ENCODE measurements at places on chromosomes 12 and 14.

DNA sequence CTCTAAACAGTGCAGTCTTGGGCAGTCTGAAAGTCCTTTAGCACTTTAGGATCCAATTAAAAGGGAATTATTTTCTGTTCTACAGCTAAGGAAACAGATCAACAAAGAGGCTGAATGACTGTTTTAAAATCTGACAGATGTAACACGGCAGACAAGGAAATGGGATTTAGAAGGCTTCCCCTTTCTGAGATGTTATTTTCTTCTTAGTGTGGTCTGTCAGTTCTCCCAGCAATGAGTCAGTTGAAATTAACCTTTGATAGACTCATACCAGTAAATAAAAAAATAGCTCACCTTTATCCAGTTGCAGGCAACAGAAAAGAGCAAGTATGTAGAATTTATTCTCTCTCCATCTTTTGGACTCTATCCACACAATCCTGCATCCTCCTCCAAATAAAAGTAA, 98.1 kb downstream of the NEDD1 start:
- DNase-seq = no peak

DNA sequence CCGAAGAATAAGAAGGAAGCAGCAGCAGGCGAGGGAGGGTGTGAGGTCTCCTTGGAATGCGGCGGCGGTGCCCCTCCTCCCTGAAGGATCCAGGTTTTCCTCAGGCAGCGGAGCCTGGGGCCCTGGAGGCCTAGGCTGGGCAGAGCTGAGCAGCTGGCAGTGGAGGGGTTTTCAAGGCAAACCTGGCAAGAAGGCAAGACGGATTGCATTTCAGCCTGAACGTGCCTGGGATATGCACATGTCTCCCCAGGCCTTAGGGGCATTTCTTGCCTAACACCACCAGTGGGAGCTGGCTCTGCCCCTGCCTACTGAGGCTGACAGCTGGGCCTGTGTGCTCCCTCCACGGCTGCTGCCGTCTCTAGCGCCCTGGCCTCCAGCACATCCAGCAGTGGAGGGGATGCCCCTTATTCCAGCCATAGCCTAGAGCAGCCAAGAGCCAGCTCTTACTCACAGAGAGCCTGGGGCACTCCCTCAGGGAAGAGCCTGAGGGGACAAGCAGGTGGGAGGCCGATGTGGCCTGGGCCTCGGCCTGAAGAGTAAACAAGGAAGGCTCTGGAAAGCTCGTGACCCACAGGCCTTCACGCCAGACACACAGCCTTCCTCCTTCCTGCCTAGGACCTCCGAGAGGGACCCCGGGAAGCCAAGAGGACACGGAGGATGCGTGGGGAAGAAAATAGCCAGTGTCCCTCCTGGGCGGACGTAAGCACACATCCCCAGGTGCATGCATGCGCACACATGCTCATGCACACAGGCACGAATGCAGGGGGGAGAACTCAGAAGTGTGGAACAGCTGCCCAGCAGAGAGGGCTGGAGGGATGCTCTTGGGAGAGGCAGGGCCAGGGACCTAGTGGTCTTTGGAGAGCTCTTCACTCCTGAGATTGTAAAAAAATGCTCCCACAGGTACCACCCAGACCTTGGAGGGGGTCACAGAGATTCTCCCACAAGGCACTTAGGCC, 23.0 kb upstream of the EIF2B2 start:
- no peak for DNase-seq

GRCh38 chr12:90729736-90730135, 225.2 kb downstream of the CCER1 start:
- no peak for DNase-seq

DNA sequence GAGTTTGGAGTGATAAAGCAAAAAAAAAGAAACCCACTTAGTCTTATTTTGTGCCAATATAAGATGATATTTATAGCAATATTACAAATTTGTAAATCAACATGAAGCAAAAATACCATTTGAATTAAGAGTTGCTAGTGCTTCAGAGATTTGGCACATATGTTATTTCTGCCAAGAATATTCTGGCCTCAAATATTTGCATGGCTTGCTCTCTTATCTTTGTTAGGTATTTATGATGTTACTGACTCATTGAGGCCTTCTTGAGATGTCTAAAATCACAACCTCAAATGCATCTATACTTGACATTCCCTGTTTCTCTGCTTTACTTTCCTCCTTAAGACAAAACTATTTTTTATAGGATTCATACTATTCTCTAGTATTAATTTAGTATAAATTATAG, 301.5 kb downstream of the NELL2 start:
- no peak for DNase-seq

- no peak for DNase-seq
These were observed 28.0 kb downstream of the NCOR2 start for GRCh38 chr12:124539084-124540041.

GRCh38 chr12:116078396-116078795, 199.1 kb downstream of the MED13L start:
- no peak for DNase-seq

- DNase-seq = no peak
These were observed at the start of gene LRIG3 for GRCh38 chr12:58920102-58920960. LRIG3 (minus strand) TSS chr12:58920504; CDS start chr12:58920235, 269 bp downstream.

GRCh38 chr14:95784137-95784536, 70.2 kb upstream of the TCL1A start:
- no peak for DNase-seq

GRCh38 chr14:89378119-89378518, 38.9 kb downstream of the FOXN3 start:
- no peak for DNase-seq

DNA sequence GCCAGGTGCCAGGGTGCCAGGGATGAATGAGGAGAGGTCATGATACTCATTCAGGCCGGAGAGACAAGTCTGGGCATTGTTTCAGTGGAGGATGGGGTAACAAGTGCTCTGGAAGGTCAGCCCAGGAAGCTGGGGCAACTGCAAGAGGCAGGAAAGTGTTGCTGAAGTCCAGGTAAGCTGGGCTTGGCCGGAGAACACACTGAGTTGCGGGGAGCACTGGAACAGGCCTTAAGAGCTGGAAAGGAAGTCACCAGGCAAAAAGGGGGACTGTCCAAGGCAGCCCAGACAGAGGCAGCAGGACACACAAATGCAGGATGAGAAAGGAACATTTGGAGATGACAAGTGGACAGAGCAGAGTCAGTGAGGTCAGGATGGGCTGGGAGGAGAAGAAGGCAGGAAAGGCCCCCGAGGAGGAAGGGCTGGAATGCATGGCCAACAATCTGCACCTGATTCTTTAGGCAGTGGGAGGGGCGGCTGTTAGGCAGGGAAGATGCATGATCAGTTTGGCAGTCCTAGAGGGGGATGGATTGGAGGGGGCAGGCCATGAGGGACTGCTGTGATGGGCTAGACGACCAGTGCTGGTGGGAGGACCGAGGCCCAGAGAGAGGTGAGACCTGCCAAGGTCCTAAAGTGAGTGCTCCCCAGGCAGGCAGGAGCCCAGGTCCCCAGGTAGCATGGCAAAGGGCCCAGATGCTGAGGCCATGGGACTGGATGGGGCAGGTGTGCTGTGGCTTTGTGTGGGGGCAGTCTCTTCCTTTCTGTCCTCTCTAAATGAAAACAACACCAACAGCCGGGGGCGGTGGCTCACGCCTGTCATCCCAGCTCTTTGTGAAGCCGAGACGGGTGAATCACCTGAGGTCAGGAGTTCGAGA, 17.2 kb upstream of the HHIPL1 start:
- no peak for DNase-seq

- DNase-seq = no peak
These were observed 55.7 kb downstream of the LIN52 start for GRCh38 chr14:74140374-74140850.

DNA sequence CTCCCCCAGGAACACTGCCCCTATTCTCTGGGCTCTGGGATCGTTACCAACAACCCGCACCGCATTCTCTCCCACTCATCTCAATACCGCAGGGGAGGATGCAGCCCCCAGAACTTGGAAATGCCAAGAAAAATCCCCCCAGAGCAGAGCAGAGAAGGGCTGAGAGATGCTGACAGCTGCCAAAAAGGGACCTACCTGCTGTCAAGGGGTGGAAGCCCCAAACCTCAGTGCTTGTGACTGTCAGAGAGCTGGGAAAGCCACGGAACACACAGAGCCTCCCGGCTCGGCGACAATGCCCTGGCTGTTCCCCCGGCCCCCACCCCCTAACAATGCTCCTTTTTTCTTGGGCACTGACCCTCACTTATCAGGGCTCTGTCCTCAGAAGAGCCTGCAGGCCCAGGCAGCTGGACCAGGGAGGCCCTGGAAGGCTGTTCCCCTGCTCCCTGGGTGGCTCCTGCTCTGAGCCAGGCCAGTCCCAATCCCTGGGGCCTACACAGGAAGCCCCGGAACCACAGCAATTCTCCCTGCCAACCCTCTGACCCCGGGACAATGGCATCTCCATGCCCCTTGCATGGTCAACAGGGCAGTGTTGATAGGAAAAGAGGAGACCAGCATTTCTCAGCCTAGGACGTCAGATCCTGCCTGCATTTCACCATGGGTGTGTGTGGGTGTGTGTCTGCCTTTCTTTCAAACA, 78.9 kb downstream of the ITPK1 start:
- DNase-seq = no peak

DNA sequence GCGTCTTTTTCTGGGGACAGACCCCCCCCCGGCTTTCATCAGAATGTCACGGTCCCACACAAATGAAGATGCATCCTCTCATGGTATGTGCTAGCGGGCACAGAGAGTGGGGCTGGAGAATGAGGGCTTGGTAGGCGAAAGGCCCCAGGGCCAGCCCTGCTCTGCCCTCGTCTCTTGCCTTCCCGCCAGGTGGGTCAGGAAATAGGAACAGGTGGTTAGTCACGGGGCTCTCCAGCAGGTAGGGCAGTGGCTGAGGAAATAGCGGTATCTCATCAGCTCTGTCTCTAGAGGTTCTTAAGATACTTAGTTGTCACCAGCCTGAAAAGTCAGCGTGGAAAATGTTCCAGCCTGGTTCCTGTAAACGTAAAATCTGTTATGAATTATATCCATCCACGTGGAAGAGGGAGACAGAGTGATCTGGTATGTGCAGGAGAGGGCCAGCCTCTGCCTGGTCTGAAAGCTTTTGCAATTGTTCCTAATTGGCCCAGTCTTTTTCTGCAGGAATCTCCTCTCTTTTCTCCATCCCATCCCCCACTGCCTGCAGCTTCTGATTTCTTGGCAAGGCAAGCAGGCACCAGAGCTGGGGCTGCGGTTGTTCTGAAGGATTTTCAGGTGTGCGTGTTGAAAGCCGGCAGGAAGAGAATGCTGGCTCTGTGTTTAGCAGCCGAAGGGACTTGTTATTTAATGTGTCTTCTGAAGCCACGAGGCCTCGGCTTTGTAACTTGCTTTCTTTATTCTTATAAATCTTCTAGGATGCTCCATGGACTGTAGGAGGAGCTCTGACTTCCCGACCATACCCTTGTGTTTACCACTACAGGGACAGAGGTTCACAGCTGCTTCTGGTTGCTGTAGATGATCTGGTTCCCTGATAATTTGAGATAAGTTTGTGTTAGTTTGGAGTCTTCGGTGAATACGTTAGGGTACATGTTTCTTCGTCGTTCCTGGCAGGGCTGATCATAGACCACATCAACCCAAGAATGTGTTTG, 131.1 kb downstream of the CACNA1C start:
- DNase-seq = no peak

GRCh38 chr12:121796855-121797751, 3.6 kb upstream of the RHOF start:
- DNase-seq = no peak

DNA sequence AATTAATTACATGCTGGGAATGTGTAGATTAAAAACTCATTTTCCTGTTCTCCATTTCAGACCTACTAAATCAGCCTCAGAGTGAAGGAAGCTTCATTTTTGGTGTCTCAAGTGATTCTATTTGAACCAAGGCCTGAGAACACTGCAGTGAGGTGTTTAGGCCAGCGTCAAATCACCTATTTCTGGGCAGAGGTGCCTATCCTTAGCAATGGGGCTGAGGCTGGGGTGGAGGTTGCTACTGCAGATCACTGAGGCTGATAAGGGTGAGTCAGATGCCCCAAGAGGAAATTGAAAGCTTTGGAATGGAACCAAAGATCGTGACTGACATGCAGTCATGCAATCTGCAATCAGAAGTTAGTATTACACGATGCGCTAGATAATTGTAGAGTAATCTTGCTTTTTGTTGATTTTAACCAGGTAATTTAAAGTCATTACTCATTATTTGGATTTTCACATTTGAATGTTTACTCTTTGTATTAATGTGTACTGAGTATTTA, 4.4 kb downstream of the TXNRD1 start:
- DNase-seq = no peak

- no peak for DNase-seq
These were observed 7.2 kb upstream of the DICER1 start for GRCh38 chr14:95164506-95164905.

GRCh38 chr14:25349269-25349668, 299.3 kb upstream of the STXBP6 start:
- DNase-seq = no peak

GRCh38 chr14:100286484-100287191, 19.6 kb downstream of the SLC25A29 start:
- DNase-seq = no peak

DNA sequence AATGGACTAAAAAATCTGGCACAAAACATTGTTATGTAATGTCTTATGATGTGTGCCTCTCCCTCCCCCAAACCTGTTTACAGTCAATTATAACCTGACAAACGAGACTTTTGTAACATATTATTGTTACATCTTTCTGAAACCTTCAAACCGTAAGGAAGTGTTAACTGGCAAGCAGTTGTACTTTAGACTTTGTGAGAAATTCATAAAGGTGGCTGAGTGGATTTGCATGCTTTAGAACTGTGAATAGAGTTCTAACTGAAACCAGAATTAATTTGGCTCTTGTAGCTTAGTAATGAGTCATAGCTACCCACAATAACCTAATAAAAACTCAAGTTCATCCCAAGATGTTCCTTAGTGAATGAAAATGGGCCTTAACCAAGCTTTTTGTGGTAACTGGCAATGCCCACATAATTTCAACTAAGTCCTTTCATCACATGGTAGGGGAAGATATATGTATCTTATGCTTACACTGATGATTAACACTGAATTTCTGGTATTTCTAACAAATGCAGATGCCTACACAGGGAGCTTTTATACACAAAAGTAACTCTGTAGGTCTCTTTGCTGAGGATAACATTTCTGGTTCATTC, 29.7 kb downstream of the RAD9B start:
- no peak for DNase-seq

GRCh38 chr12:21543151-21543550, 17.1 kb downstream of the SPX start:
- DNase-seq = no peak

GRCh38 chr12:110537605-110538409, 35.7 kb downstream of the RAD9B start:
- DNase-seq = no peak

GRCh38 chr14:101490771-101491170, 70.5 kb upstream of the DIO3 start:
- DNase-seq = no peak

DNA sequence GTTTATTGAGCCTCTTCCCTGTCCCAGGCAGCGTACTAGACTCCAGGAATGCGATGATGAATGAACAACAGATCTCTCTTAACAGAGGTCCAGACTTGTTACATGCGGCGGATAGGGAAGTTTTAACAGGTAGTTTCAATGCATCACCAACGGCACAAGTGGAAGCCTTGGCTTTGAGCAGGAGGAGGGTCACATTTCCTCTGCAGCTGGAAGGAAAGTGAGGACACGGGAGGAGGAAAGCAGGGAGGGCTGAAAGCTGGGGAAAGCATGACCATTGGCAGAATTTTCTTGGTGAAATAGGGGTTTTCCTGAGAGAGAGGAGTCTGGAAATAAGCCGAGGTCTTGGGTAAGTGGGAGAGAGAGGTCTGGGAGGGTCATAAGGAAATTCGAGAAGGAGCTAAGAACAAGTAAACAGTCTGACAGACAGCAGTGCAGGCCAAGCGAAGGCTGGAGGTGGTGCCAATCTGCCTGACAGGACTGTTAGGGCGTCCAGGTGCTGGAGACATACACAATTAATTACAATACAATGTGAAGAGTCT, 15.4 kb downstream of the BHLHE41 start:
- no peak for DNase-seq

- DNase-seq = no peak
These were observed 6.4 kb upstream of the RABGGTA start for GRCh38 chr14:24277606-24278321.
